ENCODE measurements at places on chromosomes 3 and 15. TPM values are rescaled to one million over a fixed set of nuclear protein-coding genes. Genes with fewer than 3 reads are reported as not detected.

MEGF11 gene
- not detected for polyA plus RNA-seq

SAMMSON gene
- not detected for polyA plus RNA-seq

WNT5A gene
- polyA plus RNA-seq = 1.6 TPM

DNA sequence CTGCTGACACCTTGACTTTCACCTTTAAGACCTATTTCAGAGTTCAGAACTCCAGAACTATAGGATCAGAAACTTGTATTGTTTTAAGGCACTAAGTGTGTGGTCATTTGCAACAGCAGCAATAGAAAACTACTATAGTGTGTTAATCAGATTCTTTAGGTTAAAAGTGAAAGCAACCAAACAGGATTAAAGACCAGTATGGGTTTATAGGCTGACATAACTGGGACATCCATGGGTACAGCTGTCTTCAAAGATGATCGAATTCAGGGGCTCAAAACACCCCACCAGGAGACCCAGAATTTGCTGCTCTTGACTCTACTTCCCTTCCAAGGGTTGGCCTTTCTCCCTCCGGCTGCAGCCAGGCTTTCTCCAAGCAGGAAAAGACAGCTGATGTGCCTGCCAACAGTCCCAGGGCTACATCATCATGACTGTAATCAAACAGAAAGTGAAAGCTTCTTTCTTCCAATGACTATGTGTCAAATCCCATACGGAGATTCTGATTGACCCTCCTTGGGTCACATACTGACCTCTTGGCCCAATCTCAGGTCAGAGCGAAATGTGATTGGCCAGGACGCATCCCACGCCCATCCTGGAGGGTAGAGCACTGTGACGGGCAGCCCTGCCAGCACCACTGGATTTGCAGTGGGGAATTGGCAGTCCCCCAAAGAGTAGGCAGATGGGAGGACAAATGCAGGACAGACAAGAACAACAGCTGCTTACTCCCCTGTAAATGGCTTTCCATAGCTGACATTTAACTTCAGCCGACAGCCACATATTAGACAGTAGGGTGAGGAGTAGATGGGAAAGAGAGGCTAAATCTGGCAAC lies 51.4 kb upstream of the RNF7 start:
- peak overlapping the region; percentile 33 for H3K27ac ChIP-seq
- H3K36me3 ChIP-seq = no peaks in the 10 kb centered on the region
- DNase-seq = peak; percentile 79
- no peaks in the 10 kb centered on the region for H3K27me3 ChIP-seq
- no peak overlapping the region for H3K4me3 ChIP-seq
- peaks cover 5% of the 10 kb centered on the region for H3K4me1 ChIP-seq
